ENCODE measurements at places on chromosomes 1 and 21.

DNA sequence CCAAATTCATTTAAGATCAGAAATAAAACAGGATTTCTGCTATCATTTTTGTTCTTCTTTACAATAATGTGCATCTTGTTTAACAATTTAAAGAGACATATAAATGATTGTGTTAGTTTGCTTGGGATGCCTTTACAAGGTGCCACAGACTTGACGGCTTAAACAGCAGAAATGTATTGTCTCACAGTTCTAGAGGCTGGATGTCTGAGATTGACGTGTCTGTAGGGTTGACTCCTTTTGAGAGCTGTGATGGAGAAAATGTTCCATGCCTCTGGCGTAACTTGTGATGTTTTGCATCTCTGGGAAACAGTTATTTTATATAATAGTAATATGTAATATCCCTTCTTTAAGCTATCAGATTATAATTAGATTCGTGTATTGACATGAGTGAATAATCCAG is 1091.6 kb upstream of the PRMT6 start:
- no peak for DNase-seq

- DNase-seq, result no peak
These were observed 103.9 kb upstream of the EDN2 start for GRCh38 chr1:41588334-41588875.

DNA sequence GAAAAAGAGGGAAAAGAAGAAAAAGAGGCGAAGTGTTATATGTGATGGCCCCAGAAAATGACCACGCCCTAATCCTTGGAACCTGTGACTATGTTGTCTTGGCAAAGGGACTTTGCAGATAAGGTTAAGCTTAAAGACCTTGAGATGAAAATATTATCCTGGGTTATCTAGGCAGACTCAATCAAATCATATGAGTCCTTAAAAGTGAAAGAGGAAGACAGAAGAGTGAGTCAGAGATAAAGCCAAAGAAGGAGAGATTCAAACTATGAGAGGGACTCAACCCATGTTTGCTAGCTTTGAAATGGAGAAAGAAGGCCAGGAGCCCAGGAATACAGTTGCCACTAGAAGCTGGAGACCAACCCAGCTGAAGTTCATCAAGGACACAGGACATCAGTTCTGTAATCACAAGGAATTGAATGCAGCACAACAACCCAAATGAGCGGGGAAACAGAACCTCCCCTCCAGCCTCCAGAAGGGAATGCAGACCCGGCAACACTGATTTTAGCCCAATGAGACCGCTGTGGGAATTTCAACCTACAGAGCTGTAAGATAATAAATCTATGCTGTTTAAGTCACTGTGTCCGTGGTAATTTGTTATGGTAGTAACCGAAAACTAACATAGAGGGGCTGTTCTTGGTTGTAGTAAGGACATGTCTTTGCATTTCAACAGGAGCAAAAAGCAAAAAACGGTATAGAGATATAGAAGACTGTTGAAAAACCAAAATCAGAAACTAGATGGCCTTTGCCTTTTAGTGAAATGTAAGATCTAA is 4.2 kb upstream of the RGS8 start:
- no peak for DNase-seq

GRCh38 chr1:87224201-87224600 is 104.5 kb upstream of the LMO4 start:
- no peak for DNase-seq

- DNase-seq, result no peak
These were observed 107.4 kb downstream of the GIPC2 start for GRCh38 chr1:78153092-78153736.

DNA sequence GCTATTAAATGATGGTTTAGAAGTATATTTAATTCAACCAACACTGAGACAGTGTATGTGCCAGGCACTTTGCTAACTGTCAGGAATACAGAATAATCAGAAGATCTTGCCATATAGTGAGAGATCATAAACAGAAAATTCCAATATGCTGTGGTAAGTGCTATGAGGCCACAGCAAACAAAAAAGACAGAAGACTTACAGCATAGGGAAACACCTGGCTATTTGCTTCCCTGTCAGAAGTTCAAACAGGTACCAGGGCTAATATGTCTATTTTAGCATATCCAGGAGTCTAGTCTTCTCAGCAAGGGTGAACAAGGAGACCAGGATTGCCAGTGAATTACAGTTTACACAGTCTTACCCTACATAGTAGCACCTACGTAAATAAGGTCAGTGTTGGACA is 30.4 kb downstream of the TRIT1 start:
- no peak for DNase-seq

DNA sequence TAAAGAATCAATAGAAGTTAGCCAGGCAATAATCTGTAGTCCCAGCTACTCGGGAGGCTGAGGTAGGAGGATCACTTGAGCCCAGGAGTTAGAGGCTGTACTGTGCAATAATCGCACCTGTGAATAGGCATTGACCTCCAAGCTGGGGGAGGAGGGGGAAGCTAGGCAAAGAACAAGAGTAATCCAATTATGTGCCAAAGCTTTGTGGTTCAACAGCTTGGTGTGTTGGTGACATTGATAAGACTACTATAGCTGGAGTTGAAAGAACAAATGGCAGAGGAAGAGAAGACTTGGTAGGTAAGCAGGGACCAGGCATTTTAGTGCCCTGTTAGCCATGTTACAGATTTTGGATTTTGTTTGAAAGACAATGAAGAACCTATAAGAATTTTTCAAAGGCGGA is 2.1 kb upstream of the TMCO2 start:
- no peak for DNase-seq

DNA sequence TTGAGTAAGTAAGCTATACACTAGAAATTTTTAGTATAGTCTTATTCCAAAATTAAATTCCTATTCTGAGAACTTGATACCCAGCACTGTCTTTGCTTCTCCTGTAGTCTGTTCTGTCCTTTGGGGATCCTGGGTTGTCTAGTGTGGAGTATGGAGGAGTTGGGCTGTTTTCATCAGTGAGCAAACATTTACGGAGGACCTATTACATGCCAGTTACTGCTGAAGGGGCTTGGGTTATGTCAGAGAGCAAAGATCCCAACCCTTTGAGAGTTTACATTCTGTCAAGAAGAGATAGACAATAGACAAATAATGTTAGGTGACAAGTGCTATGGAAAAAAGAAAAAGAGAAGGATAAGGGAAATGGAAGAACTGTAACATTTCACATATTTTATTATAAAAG is 9.0 kb downstream of the TRAPPC10 start:
- no peak for DNase-seq

- no peak for DNase-seq
These were observed 3.8 kb downstream of the DVL1 start for GRCh38 chr1:1345384-1345783.

- no peak for DNase-seq
These were observed 6.3 kb upstream of the PADI1 start for GRCh38 chr1:17198476-17199258.

DNA sequence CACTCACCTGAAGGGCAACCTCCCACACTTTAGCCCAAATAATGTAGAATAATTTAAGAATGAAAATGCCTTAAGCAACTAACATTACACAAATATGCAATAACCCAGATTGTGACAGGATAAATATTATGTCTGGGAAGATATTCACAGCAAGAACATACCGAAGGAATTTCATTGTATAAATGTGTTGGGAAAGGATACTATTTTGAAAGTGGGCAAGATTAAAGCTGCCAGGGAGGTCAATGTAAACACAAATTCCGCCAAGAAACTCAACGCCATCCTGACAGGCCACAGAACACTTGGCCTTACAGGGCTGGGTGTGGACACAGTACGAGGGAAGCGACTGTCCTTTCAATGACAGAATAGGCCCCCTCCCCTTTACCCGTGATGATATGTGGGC is 173.3 kb downstream of the RUNX1 start:
- DNase-seq, result no peak

DNA sequence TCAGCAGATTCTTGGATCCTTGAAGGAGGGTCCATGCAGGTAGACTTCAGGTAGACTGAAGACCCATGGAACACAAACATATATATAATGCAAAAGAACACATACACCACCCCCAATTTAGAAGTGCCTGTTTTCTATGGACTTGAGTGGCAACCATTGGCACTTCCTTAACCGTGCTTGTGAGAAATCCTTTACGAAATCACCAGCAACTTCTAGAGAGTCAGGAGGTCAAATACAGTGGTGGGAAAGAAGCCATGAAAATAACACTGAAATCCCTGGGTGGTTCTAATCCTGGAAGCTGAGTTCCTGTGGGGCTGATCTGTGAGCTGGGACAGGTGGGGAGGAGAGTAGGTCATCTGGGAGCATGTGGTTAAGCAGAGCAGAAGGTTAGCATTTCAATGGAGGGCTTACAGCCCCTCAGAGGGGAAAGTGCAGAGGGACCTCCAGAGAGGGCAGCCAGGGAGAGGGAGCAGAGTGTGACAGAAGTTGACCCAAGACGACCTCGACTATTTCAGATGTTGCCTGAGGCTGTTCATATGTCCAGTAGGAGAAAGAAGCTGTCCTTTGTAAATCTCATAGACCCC is 13.0 kb upstream of the IL10 start:
- DNase-seq, result no peak

DNA sequence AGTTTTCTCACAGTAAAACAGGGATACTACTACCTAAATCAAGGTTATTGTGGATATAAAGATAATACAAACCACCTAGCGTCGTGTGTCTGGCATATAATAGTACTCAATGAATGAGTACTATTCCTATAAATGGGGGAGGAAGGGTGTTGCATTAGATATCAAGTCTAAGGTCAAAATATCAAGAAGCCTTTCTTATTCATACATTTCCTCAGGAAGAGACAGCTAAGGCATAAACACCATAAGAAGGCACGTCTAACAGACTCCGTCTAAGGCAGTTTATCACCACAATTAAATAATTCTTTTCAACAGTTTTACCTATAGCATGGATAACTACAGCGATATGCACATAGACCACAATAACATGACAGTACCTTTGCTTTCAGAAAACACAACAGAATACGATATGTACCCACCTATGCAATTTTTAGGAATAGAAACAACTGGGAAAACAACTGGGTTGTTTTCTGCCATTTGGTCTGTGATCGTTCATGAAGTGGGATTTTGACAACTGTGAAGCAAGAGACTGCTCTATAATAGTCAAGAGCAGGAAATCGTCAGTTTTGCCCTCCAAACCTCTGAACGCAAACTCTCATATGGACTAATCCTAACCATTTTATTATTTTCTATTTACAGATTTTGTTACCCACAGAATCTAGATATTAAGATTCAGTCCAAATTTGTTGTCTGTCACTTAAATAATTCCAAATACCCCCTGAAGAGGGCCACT is 53.1 kb downstream of the HNRNPR start:
- no peak for DNase-seq

GRCh38 chr1:108824051-108824450 is 32.8 kb downstream of the AKNAD1 start:
- no peak for DNase-seq

GRCh38 chr1:237570530-237570929 is 320.2 kb downstream of the ZP4 start:
- DNase-seq, result no peak

GRCh38 chr1:69148731-69149130 is 419.0 kb upstream of the LRRC7 start:
- DNase-seq, result no peak

DNA sequence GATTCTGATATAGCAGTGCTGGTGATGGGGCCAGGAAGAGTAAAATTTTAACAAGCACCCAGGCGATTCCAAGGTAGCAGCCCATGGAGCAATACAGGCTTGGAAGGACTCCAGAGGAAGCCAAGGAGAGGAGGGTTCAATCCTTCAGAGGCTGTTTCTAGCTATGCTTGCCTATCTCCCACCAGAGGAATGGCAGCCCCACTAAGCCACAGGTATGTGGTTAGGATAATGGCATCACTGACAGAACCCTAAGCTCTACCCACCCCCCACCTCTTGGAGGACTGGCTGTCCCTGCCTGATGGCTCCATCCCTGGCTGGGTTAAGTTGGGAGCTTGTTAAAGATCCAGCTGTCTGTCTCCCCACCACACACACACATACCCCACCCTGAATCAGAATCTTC is 19.3 kb upstream of the PTAFR start:
- no peak for DNase-seq

DNA sequence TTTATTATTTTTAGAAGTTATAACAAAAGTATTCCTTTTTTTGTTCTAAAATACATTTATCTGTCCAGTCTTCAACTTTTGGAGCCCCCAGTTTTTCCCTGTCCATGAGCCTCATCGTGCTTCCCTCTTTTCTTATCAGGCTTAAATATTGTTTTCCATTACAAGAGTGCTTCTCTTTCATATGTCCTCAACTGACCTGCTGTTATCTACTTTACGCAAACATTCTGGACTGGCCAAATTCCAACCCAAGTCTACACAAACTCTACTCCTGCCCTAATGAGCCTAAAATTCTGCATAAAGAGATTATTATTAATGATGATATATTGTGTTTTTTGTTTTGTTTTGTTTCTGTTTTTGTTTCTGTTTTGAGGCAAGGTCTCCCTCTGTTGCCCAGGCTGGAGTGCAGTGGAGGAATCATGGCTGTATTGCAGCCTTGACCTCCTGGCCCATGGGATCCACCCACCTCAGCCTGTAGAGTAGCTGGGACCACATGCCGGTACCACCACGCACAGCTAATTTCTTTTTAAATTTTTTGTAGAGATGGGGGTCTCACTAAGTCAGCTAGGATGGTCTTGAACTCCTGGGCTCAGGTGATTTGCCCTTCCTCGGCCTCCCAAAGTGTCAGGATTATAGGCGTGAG is 318.8 kb upstream of the NEGR1 start:
- DNase-seq, result no peak

- no peak for DNase-seq
These were observed 76.4 kb upstream of the ZBTB18 start for GRCh38 chr1:243974451-243975292.

GRCh38 chr1:108070662-108071061 is 105.7 kb upstream of the VAV3 start:
- DNase-seq, result no peak

DNA sequence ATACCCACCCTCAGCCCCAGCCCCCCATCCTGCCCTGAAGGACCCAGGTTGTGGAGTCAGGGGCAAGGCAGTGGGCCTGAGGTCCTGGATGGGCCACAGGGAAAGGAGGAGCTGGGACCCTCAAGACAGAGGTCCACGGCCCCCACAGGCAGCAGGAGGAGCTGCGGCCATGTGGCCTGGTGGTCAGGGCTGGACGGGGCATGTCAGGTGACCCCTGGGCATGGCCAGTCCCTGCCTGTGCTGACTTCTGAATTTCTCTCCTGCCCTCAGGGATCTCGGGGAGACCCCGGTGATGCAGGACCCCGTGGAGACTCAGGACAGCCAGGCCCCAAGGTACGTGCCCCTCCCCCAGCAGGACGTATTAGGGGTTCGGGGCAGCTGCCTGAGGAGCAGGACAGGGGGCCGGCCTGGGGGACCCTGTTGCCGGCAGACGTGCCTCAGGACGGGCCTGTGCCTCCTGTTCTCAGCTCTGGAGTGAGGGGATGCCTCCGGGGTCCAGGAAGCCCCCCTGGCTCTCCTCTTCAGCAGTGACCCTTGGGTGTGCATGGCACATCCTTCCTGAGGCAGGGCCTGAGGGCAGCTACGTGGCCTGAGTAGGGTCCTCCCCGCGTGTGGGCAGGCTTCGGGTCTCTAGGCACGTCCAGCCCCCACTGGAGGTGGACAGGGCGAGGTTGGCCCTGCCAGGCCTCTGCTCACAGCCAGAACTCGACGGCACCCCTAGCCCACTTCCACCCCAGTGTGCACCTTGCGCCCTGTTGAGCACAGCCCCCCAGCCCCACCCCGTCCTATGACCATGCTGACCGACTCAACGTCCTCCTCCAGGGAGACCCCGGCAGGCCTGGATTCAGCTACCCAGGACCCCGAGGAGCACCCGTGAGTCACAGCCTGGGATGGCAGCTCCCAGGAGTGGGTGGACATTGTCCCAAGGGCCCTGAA is 23.6 kb downstream of the COL6A2 start:
- no peak for DNase-seq

- no peak for DNase-seq
These were observed 186.3 kb downstream of the VPS13D start for GRCh38 chr1:12416101-12416500.
